ENCODE measurements at places on chromosomes 5 and 9. TPM values are rescaled to one million over a fixed set of nuclear protein-coding genes. Genes with fewer than 3 reads are reported as not detected.

PDLIM4 gene
- total RNA-seq: 1.8 TPM

- peak; percentile 37 for DNase-seq
Measured at GRCh38 chr9:129317179-129318011, 139.3 kb upstream of the IER5L start.

DNA sequence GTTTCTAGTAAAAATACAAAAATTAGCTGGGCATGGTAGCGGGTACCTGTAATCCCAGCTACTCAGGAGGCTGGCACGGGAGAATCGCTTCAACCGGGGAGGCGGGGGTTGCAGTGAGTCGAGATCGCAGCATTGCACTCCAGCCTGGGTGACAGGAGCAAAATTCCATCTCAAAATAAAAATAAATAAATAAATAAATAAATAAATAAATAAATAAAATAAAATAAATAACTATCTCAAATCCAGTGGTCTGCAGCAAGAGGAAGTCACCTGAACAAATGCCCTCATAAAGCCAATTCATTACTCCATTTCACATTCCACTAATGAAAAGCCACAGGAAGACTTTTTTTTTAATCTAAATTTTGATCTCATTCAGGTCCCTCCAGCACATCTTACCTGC lies 114.2 kb downstream of the EFNA5 start:
- no peak for DNase-seq

DNA sequence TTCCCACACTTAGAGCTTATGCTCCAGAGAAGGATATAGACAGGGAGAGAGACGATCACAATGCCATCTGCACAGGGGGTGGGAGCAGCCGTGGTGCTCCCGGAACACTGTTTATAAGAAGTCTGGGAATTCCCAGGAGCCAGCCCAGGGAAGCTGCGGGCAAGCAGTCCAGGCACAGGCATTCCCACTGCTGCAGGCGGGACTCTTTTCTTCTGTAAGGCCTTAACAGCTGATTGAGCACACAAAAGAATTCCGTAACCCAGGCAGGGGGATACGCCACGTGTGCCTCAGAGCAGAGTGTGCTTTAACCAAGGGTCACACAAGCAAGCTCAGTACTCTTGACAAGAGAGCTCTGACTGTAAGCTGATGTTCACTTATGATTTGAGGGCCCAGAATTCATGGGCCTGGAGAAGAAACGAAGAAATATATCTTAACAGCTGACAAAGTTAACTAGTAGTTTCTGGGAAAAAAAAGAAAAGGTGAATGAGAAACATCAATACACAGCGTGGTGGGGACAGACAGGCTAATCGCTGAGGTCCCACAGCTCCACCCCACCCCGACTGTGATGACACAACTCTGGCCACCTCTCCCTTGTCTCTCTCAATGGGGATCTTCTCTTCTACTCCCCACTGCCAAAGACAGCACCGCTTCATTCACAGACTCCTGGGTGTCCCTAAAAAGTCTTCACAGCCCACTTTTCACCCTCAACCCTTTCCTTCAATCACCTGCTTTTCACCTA lies 85.9 kb upstream of the SIMC1 start:
- no peak for DNase-seq
